Erythroblast (primary cell): ENCODE measurements at places on chromosomes 12 and 14.

GRCh38 chr12:1949771-1950470 lies 31.5 kb upstream of the CACNA2D4 start:
- no peak for DNase-seq

GRCh38 chr12:79555028-79555925 lies 135.5 kb downstream of the PAWR start:
- peak; percentile 1 for DNase-seq

- no peak for DNase-seq
These were observed 446.5 kb upstream of the MIS18BP1 start for GRCh38 chr14:45699471-45699870.

- DNase-seq = no peak
These were observed 3.1 kb downstream of the DYNLL1 start for GRCh38 chr12:120498870-120499515.

DNA sequence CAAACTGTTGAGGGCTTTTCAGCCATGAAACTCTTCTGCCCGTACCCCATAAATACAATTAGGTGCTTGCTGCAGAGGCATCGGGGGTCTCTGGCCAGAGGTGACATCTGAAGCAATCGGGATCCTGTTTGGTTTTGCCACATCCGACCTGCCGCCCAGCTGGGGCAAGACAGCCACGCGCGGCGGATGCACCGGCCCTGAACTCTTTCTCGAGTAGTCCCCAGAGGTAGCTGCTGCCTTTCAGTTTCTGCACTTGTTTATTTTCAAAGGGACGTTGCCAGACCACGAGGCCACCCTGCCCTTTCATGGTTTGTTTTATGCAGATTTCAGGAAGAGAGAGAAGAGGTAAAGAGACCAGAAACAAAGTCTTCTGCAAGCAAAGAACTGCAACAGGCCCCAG lies 10.6 kb upstream of the MLXIP start:
- no peak for DNase-seq

- peak; percentile 44 for DNase-seq
These were observed 2.4 kb downstream of the GALNT6 start for GRCh38 chr12:51388846-51389245.

- peak; percentile 88 for DNase-seq
These were observed at the start of gene STAT6 for GRCh38 chr12:57111031-57111734. Gene STAT6, minus strand, starts transcription at chr12:57111362. Its CDS starts 3,084 bp downstream, at chr12:57108278.

GRCh38 chr14:101603096-101603495 lies 41.8 kb downstream of the DIO3 start:
- no peak for DNase-seq

GRCh38 chr14:69694730-69695281 lies 72.1 kb upstream of the SRSF5 start:
- DNase-seq = no peak

GRCh38 chr12:49420556-49420955 lies 53.3 kb downstream of the SPATS2 start:
- DNase-seq = no peak

DNA sequence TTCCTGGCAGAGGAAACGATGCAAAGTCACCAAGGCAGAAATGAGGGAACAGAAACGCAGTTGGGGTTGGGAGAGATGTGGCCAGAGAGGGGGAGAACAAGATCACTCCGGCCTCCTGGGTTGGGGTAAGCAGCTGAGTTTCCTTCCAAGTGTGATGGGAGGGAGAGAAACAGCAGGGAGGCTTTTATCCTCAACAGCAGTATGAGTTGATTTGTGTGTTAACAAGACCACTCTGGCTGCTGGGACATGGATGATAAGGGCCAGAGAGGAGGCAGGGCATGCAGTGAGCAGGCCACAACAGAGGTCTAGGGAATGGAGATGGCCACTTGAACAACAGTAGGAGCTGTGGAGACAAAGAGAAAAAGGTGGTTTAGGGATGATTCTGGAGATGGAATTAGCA lies 66.8 kb downstream of the GLRX5 start:
- peak; percentile 50 for DNase-seq

DNA sequence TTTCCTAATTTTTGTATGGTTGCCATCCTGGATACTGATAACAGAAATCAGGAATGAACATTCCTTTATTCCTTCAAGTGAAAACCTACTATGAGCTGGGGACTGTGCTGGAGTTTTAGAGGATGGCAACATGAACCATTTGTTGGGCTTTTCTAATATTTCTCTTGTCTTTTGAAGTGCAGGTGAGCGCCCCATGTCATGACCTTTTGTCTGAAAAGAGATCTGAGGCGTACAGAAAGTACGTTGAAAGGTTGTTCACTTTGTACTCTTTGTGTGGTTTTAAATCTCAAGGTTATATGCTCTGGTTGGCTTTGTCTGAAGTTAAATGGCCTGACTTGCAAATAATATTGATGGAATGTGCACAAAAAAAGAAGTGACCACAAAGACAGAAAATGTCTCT lies 79.0 kb downstream of the GAS2L3 start:
- DNase-seq = no peak

GRCh38 chr14:105858676-105859025 lies 332.3 kb downstream of the TMEM121 start:
- no peak for DNase-seq

DNA sequence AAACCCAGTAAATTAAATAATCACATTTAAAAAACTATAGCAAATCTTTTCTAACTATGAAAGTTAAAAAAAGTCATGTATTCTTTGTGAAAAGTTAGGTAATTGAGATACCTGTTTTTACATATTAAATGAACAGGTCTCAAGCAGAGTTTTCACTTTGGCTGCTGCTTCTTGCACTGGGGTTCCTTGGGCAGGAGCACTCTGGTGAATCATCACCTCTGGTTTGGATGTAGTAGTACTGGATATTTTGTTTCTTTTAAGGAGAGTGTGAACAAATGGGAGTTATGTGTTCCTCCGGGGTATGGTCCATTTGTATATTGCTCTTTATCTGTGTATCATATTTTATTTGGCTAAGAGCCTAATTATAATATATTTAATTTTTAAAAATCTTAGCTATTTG lies 82.7 kb downstream of the FUT8 start:
- DNase-seq = no peak
